Muscle of back (tissue), 13 donors: ENCODE measurements at places on chromosomes 7 and 10. TPM values are rescaled to one million over a fixed set of nuclear protein-coding genes. Genes with fewer than 3 reads are reported as not detected.

- DNase-seq = peak; percentile 37
These were observed 2.0 kb downstream of the FBXL15 start for GRCh38 chr10:102422545-102423129.

DNA sequence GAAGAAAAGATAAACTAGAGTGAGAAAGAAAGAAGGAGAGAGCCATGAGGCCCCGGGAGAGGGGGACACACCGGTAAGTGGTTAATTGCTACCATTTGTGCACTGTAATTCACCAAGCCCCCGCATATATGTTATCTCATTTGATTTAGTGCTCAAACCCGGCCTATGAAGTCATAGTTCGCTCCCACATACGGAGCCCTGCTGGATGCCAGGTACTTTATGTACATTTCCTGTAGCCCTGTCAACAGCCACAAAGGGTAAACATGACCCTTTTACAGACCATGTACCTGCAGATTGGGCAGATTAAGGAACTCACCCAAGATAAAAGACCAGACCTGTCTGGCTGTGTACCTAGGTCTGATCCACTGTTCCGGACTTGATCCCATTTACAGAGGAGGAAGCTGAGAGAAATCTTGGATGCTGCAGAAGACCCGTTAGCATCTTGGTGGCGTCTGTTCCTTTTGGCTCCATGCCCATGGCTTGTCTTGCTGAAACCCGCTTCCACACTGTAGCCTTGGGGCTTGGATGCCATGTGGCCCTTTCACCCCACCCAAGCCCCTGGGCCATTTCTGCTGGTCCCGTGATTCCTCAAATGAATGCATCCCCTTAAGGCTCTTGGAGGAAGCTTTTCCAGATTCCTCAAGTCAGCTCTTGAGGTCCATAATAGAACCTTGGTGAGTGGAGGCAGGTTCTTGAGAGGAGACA, 32.3 kb downstream of the FAM241B start:
- DNase-seq = no peak

Gene NUTM2E
- 0.50 TPM for polyA plus RNA-seq

GRCh38 chr7:146636033-146636356, 519.4 kb downstream of the CNTNAP2 start:
- no peak for DNase-seq

Gene LRRN3
- 12.9 TPM for polyA plus RNA-seq

DNA sequence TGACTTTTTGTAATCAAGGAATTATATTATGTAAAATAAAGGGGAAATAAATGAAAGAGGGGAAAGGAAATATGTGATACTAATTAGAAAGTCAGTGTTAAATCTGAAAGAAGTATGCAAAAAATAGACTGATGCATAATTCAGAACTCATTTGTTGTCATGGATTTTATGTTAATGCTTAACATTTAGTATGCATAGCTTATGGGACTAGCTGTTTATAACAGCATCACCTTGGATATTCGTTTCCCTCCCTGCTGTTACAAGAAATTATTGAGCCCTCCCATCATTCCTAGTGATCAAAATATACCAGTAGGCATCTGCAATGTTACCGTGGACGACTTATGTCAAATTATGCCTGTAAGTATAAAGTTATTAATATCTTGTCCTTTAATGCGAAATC, 85.9 kb downstream of the HECTD2 start:
- no peak for DNase-seq

Gene STK17A
- 24.7 TPM for polyA plus RNA-seq

Gene CREB5
- polyA plus RNA-seq = 31.8 TPM

Gene OPN4
- polyA plus RNA-seq = 2.2 TPM
